Left lung (tissue), 14 donors: ENCODE measurements at places on chromosomes 13 and 19. TPM values are rescaled to one million over a fixed set of nuclear protein-coding genes. Genes with fewer than 3 reads are reported as not detected.

DNA sequence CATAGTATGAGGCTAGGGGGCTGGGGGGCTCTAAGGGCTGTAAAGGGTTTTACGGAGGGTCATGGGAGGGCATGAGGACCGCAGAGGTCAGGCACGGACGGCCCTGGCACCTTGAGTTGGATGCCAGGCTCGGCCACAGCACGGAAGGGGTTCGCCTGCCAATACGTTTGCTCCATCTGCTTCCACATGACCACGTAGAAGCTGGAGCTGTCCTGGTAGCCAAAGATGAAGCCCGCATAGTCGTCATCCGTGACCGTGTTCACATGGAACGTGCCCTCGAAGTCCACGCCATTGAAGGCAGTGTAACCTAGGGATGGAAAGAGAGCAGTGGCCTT, 6.4 kb downstream of the COMP start:
- DNase-seq = no peak

- DNase-seq = peak; percentile 50
Observed at GRCh38 chr19:8638078-8638619, 7.7 kb downstream of the NFILZ start.

GRCh38 chr13:108807841-108808240, 178.4 kb downstream of the MYO16 start:
- no peak for DNase-seq

DNA sequence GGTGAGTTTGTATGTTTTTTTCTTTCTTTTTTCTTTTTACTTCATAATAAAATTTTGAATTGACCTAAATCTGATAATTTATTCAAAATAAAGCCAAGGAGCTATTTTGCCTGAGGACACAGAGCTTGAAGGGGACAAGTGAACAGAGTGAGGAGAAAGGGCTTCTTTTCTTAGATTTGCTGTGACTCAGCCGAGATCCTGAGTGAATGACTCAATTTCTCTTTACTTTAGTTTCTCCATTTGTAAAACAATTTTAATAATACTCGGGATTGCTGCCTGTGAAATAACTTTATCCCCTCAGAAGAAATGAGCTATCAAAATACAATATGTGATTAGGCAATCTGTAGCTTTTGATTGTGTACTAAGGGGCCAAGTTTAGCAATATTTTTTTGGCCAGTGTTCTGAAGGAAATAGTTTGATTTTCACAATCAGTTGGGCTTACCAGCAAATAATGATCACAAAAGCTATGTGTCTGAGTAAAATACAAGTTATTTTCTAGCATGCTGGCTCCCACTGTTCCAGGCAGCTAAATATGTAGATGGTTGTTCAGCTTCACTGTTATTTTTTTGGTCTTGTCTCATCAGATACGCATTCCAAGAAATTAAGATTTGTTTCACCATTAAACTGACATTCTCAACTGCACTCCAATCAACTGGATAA, 437.5 kb downstream of the FGF9 start:
- DNase-seq = no peak

DNA sequence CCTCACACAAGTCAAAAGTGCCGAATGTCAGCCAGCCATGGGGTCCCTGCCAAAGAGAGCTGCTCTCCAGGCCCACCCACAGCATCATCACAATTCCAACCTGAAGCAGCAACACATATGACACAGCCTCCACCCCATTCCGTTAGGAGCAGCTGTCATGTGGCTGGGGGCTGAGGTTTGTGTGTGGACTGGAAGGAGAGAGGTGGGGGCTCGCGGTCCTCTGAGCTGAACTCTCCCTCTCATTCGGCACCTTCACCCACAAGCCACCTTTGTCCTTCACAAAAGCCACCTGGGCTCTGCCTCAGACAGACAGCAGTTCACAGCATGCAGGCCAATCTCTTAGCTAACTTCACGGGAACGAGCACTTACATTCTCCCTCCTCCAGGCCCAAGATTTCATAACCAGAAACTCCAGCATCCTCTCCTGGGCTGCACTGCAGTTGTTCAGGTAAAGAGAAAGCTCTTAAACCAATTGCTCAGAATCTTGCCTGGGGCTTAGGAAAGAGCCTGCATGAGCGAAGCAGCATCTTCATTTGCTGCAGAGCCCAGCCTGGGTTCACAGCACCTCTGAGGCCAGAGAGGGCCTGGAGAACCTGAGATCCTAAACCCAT, 7.2 kb downstream of the RAB20 start:
- no peak for DNase-seq

GRCh38 chr13:75657111-75657510, 21.0 kb downstream of the LMO7 start:
- DNase-seq = no peak

- no peak for DNase-seq
Observed at GRCh38 chr19:45972081-45972946, 1.4 kb downstream of the NOVA2 start.

DNA sequence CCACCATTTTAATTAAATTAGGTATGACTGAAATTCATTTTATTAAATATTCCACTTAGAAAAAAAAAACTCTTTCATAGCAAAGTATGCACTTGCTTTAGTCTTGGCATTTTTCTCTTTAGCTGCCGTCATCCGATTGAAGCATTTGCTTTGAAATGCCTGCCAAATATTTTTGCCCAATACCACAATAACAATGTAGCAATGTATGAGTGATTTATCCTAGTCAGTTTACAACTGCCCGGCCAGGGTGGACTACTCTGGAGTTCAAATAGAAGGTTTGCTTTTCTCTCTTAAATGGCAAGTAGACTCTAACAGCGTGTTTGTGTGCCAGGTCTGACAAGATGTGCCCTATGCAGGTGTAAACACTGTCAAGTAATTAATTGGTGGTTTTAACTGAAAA, 675.3 kb upstream of the SGCG start:
- DNase-seq = peak; percentile 31

DNA sequence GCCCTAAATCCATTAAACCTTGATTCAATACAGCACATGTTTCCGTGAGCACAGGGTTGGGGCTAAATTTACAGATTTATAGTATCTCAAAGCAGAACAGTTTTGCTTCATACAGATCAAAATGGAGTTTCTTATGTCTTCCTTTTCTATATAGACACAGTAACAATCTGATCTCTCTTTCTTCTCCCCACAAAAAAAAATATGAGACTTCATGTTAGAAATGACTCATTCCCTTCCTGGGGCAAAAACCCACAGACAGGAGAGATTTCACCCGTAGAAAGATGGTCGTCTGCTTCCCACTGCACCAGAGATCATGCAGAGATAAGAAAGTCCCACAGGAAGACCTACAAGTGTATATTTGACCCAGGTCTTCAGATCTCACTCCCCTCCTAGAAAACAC, 7.7 kb upstream of the ZNF611 start:
- DNase-seq = no peak

GRCh38 chr13:76976929-76977328, 15.0 kb upstream of the CLN5 start:
- no peak for DNase-seq

DNA sequence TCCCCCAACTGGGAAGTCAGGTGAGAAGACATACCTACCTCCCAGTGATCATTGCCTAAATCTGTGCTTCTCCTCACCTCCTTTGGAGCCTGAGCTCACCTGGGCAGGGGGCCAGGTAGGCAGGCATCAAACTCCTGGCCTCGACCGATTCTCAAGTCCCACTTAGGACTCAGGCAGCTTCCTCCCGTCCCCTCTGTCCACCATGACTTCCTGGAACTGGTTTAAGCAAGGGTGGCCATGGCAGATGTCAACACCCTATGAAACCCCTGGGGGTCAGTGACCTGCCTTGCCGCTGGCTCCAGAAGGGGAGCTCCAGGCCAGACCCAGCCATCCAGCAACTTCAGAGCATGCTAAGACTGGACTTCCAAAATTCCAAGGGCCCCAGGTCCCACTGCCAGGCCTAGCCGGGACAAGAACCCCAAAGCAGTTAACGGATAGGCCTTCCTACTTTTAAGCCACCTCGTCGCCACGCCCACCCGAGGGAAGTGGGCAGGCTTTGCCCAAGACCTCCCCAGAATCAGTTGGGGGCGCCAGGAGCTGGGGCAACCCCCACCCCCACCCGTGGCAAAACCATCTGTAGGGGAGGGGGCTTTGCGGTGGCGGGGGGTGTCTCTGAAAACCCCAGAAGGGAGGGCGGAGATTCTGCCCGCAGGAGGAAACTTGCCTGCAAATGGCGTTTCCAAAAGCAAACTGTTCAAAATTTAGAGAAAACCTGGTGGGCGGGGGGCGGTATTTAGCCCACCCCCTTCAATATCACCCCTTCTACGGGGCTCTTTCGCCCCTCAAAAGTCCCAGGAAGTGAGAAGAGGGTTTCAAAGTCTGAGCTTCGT, 657 bp downstream of the PLIN3 start:
- DNase-seq = peak; percentile 72

- no peak for DNase-seq
Observed at GRCh38 chr13:22162889-22163288, 492.0 kb downstream of the FGF9 start.

DNA sequence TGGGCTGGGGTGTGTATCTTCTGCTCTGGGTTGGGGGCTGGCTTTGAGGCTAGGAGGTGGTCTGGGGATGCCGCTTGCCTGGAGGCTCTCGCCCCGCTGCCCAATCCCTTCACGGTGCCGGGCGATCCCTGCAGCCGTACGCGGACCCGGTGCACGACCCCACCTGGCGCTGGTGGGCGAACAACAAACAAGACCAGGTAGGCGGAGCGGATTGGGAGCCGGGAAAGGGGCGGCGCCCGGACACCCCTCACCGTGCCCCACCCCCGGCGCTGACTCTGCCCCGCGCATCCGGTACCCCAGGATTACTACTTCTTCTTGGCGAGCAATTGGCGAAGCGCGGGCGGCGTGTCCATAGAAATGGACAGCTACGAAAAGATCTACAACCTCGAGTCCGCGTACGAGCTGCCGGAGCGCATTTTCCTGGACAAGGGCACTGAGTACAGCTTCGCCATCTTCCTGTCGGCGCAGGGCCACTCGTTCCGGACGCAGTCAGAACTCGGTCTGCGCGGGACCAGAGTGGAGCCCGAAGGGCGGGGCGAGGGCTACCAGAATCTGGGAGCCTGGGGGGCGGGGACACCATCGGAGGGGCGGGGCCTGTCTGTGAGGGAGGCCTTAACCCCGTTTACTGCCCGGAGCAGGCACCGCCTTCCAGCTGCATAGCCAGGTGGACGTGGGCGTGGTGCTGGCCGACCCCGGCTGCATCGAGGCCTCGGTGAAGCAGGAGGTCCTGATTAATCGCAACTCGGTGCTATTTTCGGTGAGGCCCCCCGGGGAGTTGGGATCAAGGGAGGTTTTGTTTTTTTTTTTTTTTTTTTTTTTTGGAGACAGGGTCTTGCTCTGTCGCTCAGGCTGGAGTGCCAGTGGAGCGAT, 12.1 kb upstream of the PSMD8 start:
- peak; percentile 85 for DNase-seq

- no peak for DNase-seq
Observed at GRCh38 chr13:68810660-68811059, 1297.0 kb upstream of the ATXN8OS start.

DNA sequence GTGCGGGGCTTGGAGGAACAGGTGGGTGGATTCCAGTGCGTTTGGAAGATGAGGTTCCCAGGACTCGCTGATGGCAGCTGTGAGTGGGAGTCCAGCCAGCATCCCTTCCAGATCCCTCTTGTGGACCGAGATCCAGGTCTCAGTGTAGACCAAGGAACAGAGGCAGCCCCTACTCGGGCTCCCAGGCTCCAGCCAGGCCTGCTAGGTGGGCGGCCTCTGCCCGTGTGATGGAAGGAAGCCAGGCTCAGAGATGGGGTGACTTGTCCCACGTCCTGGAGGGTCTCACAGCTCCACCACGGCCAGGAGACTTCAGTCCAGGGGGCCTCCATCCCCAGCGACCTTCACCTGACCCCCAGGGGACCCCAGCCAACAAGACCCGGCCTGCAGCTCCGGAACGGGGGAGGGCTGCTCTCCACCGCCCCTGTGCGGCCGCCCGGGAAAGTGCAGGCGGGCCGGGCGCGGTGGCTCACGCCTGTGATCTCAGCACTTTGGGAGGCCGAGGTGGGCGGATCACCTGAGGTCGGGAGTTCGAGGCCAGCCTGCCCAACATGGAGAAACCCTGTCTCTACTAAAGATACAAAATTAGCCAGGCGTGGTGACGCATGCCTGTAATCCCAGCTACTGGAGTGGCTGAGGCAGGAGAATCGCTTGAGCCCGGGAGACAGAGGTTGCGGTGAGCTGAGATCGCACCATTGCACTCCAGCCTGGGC, 729 bp upstream of the MADCAM1 start:
- peak; percentile 84 for DNase-seq

The MCEMP1 gene
- 0.50 TPM for polyA plus RNA-seq

The PGLYRP2 gene
- not detected for polyA plus RNA-seq

The F2RL3 gene
- polyA plus RNA-seq = 1.2 TPM
